ENCODE measurements at places on chromosomes 6 and 20.

- DNase-seq: no peak
Observed at GRCh38 chr6:13987400-13987865, 62.7 kb downstream of the RNF182 start.

GRCh38 chr6:57183336-57183735, 11.2 kb downstream of the BAG2 start:
- no peak for DNase-seq

DNA sequence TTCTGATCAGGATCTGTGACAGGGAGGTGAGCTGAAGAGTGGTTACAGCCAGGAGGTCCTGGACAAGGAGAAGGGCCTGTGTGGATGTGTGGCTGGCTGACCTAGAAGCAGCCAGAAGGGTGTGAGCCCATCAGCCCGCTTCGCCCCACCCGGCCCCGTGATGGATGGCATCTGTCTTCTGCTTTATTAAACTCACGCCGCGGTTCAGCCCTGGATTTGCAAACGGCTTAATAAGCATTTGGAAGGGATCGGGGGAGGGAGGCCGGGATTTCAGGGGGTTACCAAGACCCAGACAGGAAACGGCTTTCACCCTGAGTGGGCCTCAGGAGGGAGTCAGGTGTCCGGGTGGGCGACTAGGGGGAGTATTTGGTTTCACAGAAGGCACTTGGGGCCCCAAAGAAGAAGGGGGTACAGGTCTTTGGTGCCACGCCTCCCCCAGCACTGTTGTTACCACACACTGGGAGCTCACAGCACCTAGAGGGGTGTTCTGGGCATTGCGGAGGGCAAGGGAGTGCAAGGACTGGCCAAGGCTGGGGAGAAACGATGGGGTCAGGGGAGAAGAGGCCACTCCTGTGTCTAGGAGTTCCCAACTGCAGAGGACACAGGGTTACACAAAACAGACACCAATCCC, 53.8 kb upstream of the FOXP4 start:
- no peak for DNase-seq

- peak; percentile 42 for DNase-seq
Observed at GRCh38 chr6:27617046-27617687, 144.3 kb upstream of the ZNF184 start.

DNA sequence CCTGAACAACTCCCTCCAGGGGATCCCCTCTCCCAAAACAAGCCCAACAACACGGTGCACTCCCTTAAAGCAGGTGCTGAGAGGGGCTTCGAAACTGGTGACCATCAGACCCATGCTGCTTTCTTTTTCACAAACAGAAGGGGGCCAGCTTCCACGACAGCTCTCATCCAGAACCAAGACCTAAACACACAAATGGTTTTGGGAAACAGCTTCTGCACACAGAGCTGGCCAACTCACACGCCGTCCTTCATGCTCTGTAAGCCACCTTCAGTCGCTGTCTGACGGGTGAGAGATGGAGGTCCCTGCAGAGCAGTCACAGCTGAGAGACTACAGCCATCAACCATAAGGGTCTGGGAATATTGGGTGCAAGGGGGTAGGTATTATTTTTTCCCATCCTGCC, 76.3 kb downstream of the ZMYND8 start:
- DNase-seq: no peak

DNA sequence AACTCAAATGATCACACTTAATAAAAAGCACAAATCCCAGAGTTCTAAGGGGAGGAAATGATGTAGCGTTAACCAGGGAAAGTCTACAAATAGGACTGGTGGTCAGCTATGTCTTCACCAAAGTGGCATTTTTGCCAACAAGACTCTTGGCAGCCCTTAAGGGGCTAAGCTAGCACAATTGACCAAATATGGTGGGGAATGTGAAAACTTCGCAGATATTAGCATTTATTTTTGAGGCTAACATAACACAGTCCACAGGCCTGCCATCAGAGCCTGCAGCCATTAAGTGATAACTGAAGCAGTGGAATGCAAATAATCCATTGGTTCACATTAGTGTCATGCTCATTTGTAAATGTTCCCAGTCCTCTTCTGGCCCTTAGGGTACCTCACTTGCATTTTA, 274.6 kb downstream of the FOXC1 start:
- DNase-seq: no peak

DNA sequence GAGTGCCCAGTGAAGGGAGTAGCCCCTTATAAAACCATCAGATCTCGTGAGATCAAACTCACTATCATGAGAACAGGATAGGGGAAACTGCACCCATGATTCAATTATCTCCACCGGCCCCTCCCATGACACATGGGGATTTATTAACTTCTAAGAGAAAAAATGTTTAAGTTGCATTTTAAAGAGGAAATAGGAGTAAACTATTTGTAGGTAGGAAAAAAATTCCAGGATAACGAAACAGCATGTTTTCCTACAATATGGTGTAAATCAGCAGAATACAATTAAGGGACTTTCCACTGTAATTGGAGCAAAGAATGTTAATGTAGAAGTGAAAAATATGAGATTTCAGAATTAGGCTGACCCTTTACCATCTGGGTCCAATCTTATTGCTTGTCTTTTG, 63.9 kb downstream of the FBXO5 start:
- DNase-seq: no peak

- DNase-seq: no peak
Observed at GRCh38 chr6:2733324-2733723, 17.4 kb downstream of the MYLK4 start.

DNA sequence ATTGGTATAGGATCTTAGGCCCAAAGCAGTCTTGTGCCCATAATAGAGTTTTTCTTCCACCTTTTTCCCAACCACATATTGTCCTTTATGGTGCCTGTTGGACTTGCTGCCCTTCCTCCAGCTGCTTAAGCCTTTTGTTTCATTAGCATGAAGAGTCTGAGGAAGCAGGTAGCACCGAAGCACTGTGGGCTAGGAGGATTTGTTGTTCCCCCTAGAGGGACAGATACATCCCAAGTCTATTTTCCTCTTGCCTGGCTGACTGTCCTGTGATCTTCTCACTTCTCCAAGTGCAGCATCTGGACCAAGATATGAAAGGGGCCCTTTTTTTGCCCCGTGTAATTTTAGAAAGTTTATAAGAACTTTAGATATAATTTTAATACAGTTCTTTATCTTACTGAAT, 50.7 kb upstream of the COL10A1 start:
- no peak for DNase-seq

DNA sequence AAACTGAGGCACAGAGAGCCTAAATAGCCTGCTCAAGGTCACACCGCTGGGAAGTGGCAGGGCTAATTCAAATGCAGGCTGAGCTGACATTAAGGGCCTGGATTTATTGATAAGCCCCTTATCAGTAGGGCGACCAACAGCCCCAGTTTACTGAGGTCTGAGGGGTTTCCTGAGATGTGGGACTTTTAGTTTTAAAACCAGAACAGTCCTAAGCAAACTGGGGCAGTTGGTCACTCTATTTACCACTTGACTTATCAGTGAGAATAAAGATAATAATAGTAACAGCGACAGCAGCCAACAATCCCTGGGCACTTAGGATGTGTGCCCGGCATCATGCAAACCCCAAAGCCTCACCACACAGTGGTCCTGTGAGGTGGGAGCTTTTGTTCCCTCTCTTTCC, 27.6 kb downstream of the PREX1 start:
- DNase-seq: no peak

- no peak for DNase-seq
Observed at GRCh38 chr20:48789185-48789668, 38.6 kb downstream of the PREX1 start.

GRCh38 chr20:44405785-44406571, 50.5 kb downstream of the HNF4A start:
- DNase-seq: no peak

- DNase-seq: no peak
Observed at GRCh38 chr6:16061818-16062217, 67.1 kb upstream of the MYLIP start.

- DNase-seq: peak; percentile 21
Observed at GRCh38 chr6:30194797-30195690, 18.2 kb downstream of the TRIM26 start.

DNA sequence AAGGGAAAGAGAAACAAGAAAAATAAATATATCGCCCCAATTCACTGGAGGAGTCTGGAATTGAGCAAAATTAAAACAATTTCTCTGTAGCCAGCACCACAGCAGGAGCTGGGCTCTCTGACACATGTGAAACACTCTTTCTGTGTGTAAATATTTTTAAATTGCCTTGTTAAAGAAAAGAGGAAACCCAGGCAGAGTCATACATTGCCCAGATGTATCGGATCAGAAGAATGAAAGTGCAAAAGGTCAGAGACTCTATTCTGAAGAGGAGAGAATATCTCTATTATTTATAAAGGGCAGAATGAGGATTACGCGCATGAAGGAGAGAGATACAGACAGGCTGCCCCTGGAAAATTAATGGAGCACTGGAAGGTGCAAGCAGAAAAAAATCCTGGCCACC, 127.0 kb upstream of the MAN1A1 start:
- no peak for DNase-seq

GRCh38 chr6:90154755-90155470, 141.7 kb downstream of the BACH2 start:
- no peak for DNase-seq

DNA sequence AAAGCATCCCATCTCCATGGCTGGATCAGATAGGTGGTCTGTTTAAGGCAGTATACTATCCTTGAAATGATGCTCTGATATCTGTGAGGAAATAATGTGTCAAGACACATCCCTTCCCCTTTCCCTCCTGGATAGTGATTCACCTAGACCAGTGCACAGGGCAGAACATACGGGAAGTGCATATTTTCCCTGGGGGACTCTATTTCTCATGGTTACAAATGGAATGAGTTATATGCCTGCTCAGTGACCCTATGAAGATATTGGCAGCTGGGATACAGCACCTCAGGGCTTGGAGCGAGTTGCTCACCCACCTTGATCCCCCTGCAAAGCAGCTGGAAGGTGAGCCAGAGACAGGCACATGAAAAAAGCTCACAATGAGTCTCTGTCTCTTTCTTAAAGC, 67.5 kb upstream of the PRL start:
- DNase-seq: no peak

DNA sequence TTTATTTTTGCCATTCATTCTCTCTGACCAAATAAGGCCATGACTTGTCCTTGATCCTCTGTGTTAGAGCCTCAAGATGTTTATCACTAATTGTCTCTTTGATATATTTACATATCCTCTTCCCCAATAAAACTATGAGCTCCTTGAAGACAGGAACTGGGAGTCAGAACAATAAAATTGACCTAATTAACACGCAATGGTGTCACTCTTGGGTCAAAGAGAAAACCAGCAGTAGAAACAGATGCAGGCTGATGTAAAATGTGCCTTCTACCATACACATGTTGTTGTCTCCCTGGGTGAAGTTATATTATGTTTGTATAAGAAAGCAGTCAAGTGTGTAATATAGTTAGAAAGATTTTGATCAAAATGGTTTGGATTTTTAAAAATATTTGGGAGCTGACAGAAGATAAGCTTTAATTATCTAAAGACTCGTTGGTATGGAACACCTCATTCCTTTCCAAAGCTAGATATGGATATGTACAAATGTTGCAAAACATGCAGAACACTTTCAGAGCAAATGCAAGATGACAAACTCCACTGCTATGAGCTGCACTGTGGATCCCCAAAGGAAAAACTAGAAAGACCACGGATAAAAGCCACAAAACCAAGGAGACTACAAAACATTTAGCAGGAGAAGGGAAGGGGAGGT, 109.7 kb upstream of the STMND1 start:
- DNase-seq: no peak
